ENCODE measurements at places on chromosomes 2 and 18.

- DNase-seq = peak; percentile 61
Measured at GRCh38 chr2:149365931-149366583, 35.7 kb downstream of the LYPD6 start.

DNA sequence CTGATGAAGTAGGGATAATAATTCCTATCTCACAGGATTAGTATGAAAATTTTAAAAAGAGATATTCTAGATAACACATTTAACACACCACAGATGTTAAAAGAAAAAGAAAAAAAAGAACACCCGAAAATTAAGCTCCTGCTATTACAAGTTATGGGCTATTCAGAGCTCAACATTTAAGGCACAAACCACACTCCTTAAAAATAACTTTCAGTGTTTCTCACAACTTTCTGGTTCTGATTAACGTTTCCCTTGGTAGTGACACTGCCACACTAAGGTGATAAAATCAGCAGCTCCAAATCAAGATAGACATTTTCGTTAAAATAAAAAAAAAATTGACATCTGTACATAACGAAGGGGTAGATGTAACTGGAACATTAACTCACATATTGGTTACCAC lies 26.9 kb downstream of the ACVR1C start:
- DNase-seq = no peak

GRCh38 chr18:28792404-28793086 lies 615.6 kb upstream of the CDH2 start:
- DNase-seq = no peak

GRCh38 chr2:68157002-68157401 lies 686 bp upstream of the PNO1 start:
- no peak for DNase-seq

- DNase-seq = no peak
Measured at GRCh38 chr2:120937686-120938044, 202.0 kb downstream of the GLI2 start.

Data from HS-5 (cell line).